Colonic mucosa (tissue), 4 donors: ENCODE measurements at places on chromosomes 3 and 15. TPM values are rescaled to one million over a fixed set of nuclear protein-coding genes. Genes with fewer than 3 reads are reported as not detected.

Gene TTC21A
- 6.1 TPM for total RNA-seq

DNA sequence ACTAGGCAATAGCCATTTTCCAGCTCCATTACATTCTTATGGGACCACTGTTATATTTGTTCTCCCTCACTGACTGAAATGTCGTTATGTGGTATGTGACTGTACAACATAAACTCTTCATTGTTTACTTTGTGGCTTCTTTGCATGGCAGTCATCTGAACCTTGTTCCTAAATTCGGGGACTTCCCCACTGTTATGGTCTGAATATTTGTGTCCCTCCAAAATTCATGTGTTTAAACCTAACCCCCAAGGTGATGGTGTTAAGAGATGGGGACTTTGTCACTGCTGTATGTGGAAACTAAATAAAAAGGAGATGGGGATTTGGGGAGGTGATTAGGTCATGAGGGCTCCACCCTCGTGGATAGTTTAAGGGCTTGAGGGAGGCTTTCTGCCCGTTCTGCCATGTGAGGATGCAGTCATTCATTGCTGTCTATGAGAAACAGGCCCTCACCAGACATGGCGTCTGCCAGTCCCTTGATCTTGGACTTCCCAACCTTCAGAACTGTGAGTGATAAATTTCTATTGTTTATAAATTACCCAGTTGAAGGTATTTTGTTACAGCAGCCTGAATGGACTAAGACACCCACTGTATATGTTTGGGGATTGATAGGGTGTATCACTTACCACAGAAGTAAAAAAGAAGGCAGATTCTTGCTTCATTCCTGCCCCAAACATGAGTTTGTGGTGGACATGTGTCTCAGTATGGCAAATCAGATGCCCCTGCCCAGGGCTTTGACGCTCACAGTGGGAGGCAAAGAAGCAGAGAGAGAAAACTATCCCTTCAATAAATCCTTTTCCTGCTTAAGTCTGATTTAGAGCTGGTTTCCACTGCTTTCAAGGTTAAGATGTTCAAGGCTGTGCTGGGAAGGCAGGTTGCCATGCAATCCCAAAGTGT is 138.0 kb upstream of the UBE2E1 start:
- no peak for DNase-seq

DNA sequence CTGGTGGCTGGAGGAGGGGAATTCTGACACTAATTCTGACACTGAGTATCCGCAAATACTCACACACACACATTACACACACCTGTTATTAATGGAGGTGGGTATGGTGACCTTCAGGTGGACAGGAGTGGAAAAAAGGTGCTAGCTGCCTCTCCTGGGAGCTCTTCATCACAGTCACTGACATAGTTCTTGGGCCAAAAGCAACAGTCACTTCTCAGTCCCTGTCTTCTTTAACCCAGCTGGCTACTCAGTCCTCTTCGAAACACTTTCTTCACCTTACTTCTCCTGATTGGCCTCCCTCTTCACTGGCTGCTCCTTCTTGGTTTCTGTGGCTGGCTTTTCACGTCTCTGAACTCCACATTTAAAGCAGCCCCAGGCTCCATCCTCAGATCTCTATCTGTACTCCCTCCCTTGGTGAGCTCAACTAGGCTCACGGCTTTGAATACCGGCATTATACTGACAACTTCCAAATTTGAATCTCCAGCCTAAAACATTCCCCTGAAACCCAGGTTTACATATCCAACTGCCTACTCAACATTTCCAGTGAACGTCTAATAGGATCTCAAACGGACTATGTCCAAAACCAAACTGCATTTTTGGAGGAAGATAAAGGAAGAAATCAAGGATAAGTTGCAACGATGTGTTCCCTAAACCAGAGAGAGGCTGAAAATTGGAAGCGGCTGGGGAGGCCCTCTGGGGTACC is 53.2 kb upstream of the HEG1 start:
- DNase-seq = no peak

- DNase-seq = no peak
Measured at GRCh38 chr3:172323894-172324610, 124.2 kb downstream of the GHSR start.

Gene ROBO1
- total RNA-seq = 8.1 TPM

DNA sequence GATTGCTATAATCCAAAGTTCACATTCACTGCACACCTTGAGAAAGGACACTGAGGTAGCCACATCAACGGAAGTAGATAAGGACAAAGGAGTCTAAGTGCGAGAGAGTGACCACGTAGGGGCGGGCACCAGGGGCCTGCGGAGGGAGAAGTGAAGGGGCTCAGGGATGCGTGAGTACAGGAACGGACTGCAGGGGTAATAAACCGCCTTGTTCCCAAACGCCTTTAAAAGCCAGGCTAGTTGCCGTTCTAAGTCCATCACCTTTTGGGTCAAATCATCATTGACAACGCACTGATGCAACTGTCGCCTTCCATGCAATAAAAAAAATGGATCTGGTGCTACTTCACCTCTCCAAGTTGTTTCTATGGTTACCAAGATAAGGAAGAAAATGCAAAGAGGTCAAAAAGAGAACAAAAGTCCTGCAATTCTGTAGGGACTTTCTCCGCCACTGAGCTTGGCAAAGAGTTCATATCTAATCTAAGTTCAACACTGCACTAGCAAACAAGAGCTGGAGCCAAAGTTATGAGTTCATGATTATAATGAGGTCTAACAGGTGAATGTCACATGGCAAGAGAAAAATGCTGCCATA is 32.6 kb upstream of the ATP11B start:
- DNase-seq = peak; percentile 63

Gene C3orf62
- total RNA-seq = 3.1 TPM

Gene C3orf85
- total RNA-seq = 10.5 TPM

DNA sequence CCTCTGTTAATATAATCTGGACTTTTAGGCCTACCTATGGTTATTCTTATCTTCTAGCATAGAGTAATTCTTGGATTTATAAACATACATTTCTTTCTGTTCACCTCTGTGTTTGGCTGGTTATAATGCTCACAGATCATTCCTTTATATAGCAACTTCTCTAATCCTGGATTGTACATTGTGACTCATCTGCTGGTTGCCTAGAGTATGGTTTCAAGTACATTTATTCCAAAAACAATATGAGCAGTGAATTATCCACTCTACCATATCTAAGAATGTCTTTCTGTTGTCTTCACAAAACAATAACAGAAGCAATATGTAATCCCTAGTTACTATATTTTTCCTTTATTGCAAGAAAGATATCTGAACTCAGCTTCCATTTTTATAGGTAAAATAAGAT is 35.3 kb downstream of the FSIP1 start:
- no peak for DNase-seq

Gene SCG5
- total RNA-seq = 4.1 TPM

Gene GOLGA6L1
- total RNA-seq = not detected

GRCh38 chr3:197258168-197258755 is 40.1 kb downstream of the DLG1 start:
- no peak for DNase-seq

DNA sequence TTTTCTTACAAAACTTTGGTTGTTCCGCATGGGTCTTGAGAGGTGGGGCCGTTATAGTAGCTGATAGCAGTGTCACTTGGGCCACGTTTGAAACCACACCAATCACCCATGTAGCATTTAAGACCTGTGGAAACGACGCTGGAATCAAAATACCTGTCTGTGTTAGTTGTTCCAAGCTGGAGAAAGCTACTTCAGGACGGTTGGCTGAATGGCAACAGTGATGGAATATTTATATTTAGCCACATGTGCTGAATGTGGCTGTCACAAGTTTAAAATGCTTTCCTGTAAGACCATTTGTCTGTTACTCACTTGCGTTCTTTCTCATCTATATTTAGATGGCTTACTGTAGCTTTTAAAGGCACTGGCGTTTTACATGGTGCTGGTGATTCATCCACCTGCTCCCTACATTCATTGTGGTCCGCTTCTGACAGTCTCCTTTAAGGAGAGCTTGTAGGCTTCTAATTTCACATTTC is 1.4 kb downstream of the DNAJA4 start:
- DNase-seq = no peak

Gene LSAMP
- total RNA-seq = 1.1 TPM

Gene XCR1
- total RNA-seq = 0.17 TPM

Gene SSUH2
- 1.2 TPM for total RNA-seq

GRCh38 chr3:69821133-69821532 is 81.9 kb downstream of the MITF start:
- no peak for DNase-seq

DNA sequence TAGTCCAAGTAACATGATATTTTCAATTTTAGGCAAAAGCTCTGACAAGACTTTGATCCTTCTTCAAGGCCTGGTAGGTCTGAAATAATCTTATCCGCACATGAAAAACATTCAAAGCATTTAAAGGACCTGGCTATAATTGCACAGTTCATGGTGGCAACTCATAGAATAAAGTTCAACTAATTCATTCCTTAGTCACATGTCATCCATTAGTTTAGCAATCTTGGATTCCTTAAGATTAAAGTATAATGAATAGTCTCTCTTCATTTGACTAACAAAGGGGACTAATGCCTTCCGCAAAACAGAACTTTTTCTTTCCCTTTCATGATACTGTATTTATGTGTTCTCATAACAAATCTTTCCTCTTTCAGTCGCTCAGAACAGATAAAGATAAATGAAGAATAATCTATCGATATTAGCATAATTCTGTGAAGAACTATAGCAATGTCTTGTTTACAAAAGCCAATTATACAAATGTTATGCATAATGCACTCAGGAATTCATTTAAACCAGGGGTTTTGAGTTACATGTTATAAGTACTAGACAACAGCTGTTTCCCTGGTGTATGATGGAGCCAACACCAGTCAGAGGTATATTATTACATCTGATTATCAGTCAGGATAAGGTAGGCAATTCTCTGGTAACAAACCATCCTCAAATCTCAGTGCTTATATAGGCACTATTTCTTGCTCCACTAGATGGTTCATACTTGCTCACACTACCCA is 172.5 kb downstream of the POTEB3 start:
- DNase-seq = no peak
